Right lung (tissue), 10 donors: ENCODE measurements at places on chromosomes 7 and 10. TPM values are rescaled to one million over a fixed set of nuclear protein-coding genes. Genes with fewer than 3 reads are reported as not detected.

C10orf105 gene
- 0.51 TPM for polyA plus RNA-seq

SPDYE8 gene
- 0.98 TPM for polyA plus RNA-seq

SPDYE11 gene
- polyA plus RNA-seq, result 0.98 TPM

GRM8 gene
- 0.12 TPM for polyA plus RNA-seq

DNA sequence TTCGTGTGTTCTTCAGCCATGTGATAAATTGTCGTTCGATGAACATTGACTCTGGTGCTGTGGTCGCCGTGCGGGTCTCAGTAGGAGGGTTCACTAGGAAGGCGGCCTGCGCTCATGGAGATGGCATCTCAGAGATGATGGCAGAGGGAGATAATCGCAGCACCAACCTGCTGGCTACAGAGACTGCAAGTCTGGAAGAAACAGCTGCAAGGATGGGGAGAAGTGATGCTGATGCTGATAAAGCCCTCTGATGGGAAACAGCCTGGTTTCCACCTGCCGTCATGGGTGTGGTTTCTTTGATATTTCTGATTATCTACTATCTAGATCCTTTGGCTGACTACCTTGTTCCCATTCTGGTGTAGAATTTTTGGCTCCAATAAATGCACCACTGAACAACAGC lies 130.5 kb upstream of the ANKRD30A start:
- no peak for DNase-seq

DNA sequence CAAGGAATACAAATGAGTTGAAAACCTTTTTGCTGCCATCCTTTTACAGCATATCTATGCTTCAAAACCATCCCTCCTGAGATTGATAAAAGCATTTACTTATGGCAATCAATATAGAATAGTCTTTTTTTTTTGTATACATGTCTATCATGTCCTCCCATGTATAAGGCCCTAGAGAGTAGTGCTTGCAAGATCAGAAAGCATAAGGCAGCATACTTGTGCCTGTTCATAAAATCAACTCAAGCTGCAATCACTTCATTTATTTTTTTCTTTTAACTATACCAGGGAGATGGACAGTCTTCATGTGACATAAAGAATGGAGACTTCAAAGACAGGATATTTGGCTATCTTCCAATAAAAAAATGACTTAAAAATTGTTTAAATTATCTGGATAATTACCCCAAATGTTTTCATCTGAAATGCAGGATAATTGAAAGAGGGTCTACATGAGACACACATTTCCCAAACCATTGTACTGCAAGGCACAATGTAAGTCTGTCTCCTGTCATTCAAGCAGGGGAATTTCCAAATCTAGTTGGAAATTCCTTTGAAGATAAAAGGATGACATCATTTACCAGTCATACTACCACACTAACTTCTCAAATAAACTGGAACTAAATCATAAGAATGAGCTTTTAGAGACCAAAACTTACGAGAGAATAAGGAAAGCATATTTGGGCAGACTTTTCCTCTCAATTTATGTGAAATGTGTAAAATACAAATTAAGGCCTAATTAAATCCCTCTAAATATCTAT lies 22.5 kb downstream of the LRRN3 start:
- no peak for DNase-seq

GPER1 gene
- polyA plus RNA-seq, result 9.6 TPM

DNA sequence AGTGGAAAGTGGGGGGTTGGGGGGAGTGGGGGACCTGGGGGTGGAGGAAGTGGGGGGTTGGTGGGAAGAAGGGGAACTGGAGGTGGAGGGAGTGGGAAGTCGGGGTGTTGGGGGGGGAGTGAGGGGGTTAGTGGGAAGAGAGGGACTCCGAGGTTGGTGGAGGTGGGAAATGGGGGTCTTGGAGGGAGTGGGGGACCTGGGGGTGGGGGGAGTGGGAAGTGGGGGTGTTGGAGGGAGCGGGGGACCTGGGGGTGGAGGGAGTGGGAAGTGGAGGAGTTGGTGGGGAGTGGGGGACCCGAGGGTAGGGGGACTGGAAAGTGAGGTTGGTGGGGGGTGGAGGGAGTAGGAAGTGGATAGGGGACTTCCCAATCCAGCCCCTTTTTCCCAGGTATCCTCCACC lies 906 bp upstream of the MMD2 start:
- DNase-seq, result no peak

RBP3 gene
- polyA plus RNA-seq, result 0.09 TPM

SORBS1 gene
- polyA plus RNA-seq, result 42.2 TPM

- no peak for DNase-seq
Observed at GRCh38 chr7:69714886-69715576, 116.8 kb downstream of the AUTS2 start.

DNA sequence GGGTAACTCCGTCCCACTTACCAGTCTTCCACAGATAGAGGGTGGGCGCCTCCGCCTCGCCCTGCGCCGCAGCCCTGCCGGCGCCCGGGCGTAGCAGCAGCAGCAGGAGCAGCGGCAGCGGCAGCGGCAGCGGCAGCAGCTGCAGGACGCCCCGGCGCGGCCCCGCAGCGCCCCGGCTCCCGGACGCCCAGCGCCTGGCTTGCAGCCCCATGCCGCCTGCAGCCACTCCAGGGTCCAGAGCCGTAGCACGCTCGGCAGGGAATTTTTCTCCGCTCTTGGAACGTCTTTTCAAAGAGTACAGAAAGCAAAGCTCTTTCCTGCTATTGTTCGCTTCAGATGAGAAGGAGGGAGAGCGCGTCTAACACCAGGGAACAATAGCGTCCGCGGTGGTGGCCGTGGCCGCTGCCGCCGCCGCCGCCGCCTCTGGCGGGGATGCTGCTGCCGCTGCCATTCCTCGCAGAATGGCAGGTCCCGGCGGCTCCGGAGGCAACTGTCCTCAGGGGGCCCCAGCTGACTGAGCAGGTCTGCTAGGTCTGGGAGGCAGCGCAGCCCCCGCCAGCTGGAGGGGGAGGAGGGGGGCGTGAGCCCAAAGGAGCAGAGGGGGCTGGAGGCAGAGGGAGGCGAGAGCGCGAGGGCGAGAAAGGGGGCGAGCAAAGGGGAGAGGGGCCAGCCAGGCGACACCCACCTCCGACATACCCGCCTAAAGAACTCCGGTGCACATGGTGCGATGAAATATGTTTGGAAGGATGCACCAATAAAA lies at the start of gene THSD7A:
Gene THSD7A, minus strand, starts transcription at position 463 of the 760 bp plus-strand sequence. Its CDS starts 252 bp downstream, at position 211.
- DNase-seq, result peak; percentile 63

DNA sequence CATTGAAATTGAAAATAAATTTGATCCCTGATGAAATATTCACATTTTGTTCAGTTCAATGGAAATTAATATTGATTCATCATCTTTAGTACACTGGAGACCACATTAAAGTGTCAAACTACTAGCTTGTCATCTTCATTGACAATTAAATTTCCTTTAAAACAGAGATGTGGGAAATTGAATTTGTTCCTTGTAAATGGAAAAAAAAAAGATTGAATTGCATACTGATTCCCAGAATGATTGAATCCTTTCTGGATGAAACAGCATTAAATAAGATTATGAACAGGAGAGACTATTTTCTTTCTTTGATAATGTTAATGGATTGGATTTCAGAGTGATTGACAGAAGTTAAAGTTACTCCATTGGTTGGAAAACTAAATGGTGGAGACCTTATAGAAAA lies 241.3 kb upstream of the CNTNAP2 start:
- DNase-seq, result no peak

DNA sequence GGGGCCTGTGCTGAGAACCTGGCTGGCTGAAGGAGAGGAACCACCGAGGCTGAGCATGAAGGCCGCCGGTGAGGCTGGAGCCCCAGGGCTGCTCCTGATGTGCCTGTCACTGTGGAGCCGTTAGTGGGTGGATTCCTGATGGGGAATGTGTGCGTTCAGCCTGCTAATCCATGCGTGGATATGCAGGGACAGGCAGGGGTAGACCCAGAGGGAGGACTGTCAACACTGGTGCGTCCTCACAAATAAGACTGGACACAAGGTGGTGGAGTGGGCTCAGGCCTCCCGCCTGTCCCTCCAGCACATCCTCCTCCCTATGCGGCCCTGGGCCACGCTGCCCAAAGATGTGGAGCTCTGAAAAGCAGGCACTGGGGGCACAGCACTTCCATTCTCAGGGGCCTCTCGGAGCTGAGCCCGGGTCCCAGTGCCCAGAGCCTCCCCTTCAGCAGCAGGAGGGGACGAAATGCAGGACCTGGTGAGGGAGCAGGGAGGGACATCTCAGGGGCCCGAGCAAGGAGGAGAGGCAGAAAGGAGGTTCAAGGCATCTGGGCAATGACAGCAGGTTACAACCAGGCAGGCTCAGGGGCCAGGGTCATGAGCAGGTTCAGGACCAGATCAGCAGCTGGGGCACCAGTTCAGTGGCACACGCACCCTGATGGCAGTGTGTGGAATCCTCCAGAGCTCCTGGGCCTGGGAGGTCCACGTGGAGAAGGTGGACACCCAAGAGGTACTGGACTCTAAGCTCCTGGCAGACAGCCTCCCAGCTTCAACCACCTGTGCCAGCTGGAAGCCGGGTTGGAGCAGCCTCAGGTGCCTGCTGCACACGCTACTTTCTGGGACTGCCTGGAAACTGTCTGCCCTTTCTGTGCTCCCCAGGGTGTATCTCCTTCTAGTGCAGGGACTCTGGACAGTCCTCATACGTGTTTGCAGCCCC lies 33.5 kb upstream of the ANTXRL start:
- no peak for DNase-seq

DNA sequence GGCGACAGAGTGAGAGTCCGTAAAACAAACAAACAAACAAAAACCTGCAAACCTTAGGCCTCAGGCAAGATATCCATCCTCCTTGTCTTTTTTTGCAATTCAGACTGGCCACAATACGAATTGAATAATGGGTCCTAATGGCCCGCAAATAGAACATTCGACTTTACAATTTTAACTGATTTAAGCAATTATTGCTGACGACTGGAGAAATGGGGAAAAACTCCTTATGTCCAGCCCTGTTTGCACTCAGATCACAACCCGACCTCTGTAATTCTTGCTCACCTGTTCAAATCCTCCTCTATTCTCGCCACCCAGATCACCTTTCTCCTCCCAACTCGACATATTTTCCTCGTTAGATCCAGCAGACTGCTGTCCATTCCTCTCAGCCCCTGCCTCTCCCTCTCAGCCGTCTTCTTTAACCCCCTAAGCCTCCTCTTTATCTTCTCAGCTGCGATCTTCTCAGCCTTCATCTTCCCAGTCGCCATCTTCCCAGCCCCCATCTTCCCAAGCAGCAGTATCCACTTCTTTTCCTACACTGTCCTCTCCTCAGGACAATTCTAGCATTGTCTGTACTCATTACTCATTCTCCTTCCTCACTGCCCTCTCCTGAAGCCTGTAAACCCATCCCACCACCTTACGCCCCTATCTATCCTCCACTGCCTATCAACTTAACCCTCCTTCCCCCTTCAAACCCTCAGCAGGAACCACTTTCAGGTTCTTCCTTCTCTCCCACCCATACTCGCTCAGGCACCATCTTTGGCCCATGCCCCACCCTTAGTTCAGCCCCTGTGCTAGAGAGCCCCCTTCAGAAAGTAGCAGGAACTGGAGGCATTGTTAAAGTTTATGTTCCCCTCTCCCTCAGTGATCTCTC lies 61.8 kb downstream of the LRRC17 start:
- no peak for DNase-seq

- DNase-seq, result no peak
Observed at GRCh38 chr10:130002606-130003005, 38.5 kb upstream of the EBF3 start.

DNA sequence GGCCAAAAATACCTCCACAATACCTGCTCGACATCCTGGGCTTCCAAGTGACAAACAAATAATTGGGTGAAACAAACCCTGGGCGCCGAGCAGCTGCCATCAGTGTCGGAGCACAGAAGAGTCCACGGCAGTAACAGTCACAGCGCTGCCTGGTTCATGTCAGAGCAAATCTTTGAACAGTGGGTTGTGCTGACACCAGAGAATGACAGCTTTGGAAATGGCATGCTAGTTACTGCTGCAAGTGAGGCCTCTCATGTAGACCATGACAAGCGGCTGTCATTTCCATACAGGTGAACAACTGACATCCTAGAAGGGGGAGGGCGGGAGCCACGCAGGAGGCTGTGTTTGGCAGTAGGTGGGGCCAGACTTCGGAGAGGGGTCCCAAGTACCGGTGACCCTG lies 420.5 kb upstream of the GALNT17 start:
- DNase-seq, result no peak

NEURL1 gene
- 0.99 TPM for polyA plus RNA-seq

DNA sequence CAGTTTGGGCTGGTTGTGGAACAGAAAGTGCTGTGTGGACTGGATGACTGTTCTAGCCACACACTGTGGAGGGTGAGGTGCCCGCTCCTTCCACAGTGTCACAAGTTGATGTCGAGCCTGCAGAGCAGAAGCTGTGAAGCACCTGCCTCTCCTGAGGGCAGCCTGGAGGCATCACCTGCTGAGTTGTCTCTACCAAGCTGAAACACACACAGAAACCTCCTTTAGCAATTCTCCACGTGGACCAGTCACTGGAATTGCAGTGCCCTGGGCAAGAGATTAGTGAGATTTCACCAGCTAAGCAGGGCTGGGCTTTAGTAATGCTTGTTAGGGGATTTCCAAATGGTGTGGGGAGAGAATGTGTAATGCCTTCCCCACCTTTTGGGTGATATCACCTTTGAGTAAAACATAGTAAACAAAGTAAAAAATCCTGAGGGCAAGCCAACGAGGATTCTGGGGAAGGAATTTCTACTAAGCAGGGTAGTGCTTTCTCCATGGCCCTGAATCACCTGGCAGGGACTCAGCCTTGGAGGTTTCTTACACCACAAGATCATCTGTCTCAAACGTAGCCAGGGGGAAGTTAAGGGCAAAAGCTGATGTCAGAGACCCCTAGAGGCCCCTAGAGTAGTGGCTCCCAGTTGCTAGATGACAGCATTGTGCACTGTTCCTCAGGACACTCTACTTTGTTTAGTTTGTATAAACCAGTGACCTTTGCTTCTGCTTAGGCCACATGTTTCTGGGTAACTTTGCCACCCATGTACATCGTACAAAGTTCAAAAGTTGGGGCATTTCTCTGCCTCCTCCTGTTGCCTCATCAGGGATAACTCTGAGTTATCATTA lies 233.1 kb upstream of the IGFBP3 start:
- DNase-seq, result no peak

CALML3 gene
- polyA plus RNA-seq, result 0.49 TPM

DNA sequence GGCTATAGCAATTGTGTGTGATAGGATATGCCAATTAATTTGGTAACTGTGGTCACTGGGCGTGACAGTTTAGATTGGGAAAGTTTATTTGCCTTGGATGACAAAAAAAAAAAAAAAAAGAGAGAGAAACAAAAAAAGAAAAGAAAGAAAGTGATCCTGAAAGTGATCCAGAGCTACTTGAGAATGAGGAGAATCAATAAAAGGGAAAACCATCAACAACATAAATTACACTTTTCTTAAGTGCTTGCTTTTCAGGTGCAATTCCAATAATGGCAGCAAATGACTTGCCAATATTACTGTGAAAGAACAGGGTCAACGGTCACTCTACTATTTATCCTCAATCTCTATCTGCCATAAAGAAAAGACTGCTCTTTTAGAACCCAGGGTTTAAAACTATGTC lies 191.8 kb upstream of the SEMA3C start:
- DNase-seq, result no peak

DNA sequence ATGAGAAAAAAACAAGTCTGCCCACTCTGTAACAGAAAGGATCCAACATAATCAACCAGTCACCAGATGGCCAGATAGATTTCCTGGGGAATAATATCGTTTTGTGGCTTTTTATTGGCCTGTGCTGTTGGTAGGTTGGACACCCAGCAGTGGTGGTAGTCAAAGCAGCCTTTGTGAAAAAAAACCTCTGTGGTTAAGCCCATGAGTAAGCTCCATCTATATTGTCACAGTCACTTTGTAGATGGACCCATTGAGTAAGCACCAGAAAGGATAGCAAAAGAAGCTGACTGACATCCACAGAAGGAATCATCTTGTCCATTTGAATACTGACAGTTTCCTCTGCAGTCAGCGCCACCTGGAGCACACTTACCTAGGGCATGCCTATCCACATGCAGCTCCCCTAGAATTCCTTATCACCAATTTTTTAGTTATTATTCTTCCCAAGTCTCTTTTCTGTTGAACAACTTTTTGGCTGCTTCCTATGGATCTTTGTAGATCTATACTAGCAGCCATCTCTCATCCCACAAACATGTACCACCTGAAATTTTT lies 96.9 kb downstream of the IQUB start:
- DNase-seq, result no peak
